ENCODE measurements at places on chromosomes 3 and 15. TPM values are rescaled to one million over a fixed set of nuclear protein-coding genes. Genes with fewer than 3 reads are reported as not detected.

Gene RTP1
- polyA plus RNA-seq, result not detected

Gene ZCWPW2
- polyA plus RNA-seq, result 0.74 TPM

Gene B3GNT5
- polyA plus RNA-seq, result 43.4 TPM

Gene DUOXA2
- not detected for polyA plus RNA-seq

Gene SPINK8
- polyA plus RNA-seq, result not detected

Gene SNTN
- polyA plus RNA-seq, result not detected

Gene XCR1
- 0.03 TPM for polyA plus RNA-seq

Gene PLA2G4D
- polyA plus RNA-seq, result not detected

Gene EFL1
- polyA plus RNA-seq, result 13.4 TPM

Gene ITIH4
- polyA plus RNA-seq, result 1.3 TPM

Gene SPATA12
- not detected for polyA plus RNA-seq

Gene NR2F2
- 20.1 TPM for polyA plus RNA-seq

- no peak overlapping the region for H3K27ac ChIP-seq
- H3K4me1 ChIP-seq, result no peaks in the 10 kb centered on the region
- no peaks in the 10 kb centered on the region for H3K36me3 ChIP-seq
These were observed 777 bp downstream of the GPR160 start for GRCh38 chr3:170038434-170039110.

DNA sequence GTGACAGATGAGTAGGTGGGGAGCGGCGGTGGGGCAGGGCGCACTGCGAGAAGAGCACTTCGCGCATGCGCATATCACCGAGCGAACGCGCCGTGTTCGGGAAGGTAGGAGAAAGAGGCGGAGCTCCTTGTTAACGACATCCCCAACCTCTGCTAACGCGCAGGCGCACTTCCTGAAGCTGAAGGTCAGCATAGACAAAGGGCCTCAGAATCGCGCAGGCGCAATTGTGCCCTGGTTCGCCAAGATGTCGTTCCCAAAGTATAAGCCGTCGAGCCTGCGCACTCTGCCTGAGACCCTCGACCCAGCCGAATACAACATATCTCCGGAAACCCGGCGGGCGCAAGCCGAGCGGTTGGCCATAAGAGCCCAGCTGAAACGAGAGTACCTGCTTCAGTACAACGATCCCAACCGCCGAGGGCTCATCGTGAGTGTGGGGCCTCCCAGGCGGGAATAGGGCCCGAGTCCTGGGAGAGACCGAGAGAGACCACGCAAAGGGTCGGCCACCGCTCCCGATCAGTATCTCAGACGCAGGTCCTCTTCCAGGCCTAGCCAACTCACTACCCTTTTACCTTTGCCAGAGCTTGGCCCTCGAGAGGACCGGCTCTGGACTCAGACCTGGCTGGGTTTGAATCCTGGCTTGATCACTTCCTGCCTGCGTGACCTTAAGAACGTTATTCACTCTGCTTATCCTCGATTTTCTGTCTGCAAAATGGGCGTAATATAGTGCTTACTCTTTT lies at the start of gene NDUFB4:
NDUFB4 (plus strand) TSS at position 221 of the 737 bp plus-strand sequence; CDS start at position 245, 24 bp downstream.
- peaks cover 12% of the 10 kb centered on the region for H3K36me3 ChIP-seq
- peaks cover 28% of the 10 kb centered on the region for H3K4me1 ChIP-seq
- no peaks in the 10 kb centered on the region for H3K27me3 ChIP-seq
- H3K4me3 ChIP-seq, result peak within 1 kb of the TSS; percentile 71
- DNase-seq, result peak; percentile 98

- H3K4me3 ChIP-seq, result no peak overlapping the region
- no peak for DNase-seq
- H3K36me3 ChIP-seq, result no peaks in the 10 kb centered on the region
- H3K4me1 ChIP-seq, result no peaks in the 10 kb centered on the region
These were observed 64.2 kb downstream of the MOBP start for GRCh38 chr3:39531665-39532064.

DNA sequence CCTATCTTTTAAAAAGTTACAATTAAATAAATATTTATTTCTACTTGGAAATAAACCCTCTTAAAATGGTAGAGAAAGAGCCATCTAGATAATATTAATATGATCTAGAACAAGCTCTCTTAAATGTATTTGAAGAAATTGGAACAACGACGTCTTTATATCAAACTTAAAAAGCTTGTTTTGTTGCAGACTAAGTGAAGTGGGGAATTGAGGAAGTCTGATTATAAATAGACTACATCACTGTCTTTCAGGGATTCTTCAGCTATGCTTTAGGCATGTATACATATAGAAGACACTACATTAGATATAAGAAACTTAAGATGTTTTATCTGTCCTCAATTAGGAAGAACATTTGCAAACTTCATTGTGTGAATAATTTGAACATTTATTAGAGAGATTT lies 1.8 kb downstream of the BCHE start:
- no peak for DNase-seq
- no peaks in the 10 kb centered on the region for H3K27me3 ChIP-seq
- no peaks in the 10 kb centered on the region for H3K36me3 ChIP-seq
- H3K27ac ChIP-seq, result no peak overlapping the region

DNA sequence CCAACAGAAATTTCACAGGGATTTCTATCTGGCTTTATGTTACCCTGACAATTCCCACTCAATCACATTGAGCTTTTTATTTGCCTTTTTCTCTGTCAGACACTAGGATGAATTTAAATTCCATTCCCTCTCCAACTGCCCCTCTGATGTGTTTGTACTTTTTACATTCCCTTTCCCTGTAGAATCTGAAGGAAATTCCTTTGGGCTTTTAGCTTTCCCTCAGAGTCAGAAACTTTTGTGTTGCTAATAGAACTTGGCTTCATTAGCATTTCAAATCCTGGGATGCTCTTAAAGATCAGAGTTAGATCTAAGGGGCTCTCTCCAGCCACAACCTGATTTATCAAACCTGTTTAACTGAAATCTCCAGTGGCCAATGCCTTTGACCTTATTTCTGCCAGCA lies 7.9 kb upstream of the RARB start:
- H3K27me3 ChIP-seq, result no peaks in the 10 kb centered on the region
- H3K4me1 ChIP-seq, result no peaks in the 10 kb centered on the region
- DNase-seq, result no peak
- H3K4me3 ChIP-seq, result no peak overlapping the region

GRCh38 chr3:172592898-172593669 lies 69.9 kb upstream of the TNFSF10 start:
- H3K27me3 ChIP-seq, result no peaks in the 10 kb centered on the region
- no peaks in the 10 kb centered on the region for H3K36me3 ChIP-seq
- peaks cover 7% of the 10 kb centered on the region for H3K4me1 ChIP-seq
- no peak overlapping the region for H3K4me3 ChIP-seq
- no peak overlapping the region for H3K27ac ChIP-seq

- peaks cover 2% of the 10 kb centered on the region for H3K27me3 ChIP-seq
- H3K36me3 ChIP-seq, result no peaks in the 10 kb centered on the region
These were observed 14.7 kb downstream of the RHOV start for GRCh38 chr15:40859206-40859851.

DNA sequence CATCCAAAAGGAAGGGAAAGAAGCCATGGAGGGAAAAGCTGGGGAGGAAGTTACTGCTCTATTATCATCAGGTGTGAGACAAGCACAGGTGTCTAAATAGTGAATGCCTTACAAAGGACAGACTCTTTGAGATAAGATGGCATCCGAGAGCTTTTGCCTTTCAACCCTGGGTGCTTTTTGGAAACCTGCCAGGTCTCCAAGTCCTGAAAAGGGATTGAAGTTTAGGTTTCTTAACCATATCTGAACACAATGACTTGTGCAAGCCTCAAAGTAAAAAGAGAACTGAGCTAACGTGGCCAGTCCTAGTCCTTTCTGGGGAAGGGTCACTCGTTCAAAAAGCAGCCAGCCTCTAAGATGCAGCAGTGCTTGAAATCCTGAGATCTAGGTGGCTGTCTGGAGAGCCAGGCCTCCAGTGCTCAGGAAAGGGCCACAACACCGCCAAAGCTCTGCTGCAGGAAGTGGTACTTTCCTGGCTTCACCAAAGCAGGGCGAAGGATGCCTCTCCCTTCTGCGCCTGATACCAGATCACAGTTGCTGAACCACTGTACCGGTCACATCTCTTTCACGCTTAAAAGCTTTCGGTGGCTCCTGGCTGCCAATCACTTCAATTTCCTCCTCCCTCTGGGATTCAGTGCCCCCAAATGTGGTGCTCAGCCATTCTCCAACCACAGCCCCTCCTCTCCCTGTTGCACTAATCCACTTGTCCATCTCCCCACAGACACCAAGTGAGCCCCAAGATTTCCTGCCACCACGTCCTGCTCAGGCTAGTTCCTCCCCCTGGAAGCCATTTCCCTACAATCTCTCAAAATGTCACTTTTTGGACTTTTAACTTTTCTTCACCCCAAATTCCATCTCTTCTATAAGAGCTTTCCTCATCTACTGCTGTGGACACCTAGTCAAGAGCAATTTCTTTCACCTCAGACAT lies 104.1 kb upstream of the LPP start:
- H3K36me3 ChIP-seq, result no peaks in the 10 kb centered on the region
- peaks cover 23% of the 10 kb centered on the region for H3K4me1 ChIP-seq
- no peak for DNase-seq

DNA sequence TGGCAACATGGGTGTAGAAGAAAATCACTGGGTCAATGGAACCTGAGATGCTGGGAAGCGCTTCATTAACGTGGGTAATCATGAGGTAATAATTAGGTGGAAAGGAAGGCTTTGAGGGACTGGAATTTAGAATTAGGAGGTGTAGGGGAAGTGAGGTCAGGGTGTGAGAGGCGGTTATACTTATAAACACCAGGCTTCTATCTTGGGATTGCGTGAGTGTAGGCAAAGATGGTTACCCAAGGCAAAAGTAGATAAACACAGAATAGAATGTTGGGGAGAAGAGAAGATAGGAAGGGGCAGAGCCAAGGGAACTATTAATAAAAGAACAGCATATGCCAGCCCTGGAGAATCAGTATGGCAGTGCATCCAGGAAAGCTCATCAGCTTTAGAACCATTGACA lies 3.3 kb upstream of the AQP9 start:
- no peak overlapping the region for H3K4me3 ChIP-seq
- H3K27ac ChIP-seq, result no peak overlapping the region
- H3K4me1 ChIP-seq, result no peaks in the 10 kb centered on the region
- no peak for DNase-seq

GRCh38 chr15:62087671-62088352 lies 21.0 kb downstream of the C2CD4A start:
- no peak overlapping the region for H3K4me3 ChIP-seq
- no peaks in the 10 kb centered on the region for H3K27me3 ChIP-seq
- H3K27ac ChIP-seq, result no peak overlapping the region
- peaks cover 5% of the 10 kb centered on the region for H3K4me1 ChIP-seq
- DNase-seq, result no peak

- peaks cover 69% of the 10 kb centered on the region for H3K36me3 ChIP-seq
- peak overlapping the region; percentile 76 for H3K27ac ChIP-seq
- peak; percentile 85 for DNase-seq
- H3K4me3 ChIP-seq, result no peak overlapping the region
- no peaks in the 10 kb centered on the region for H3K27me3 ChIP-seq
These were observed 49.6 kb downstream of the MAP6D1 start for GRCh38 chr3:183775781-183776180.

- no peak overlapping the region for H3K4me3 ChIP-seq
- no peaks in the 10 kb centered on the region for H3K27me3 ChIP-seq
- DNase-seq, result peak; percentile 61
- no peaks in the 10 kb centered on the region for H3K36me3 ChIP-seq
- H3K27ac ChIP-seq, result no peak overlapping the region
- no peaks in the 10 kb centered on the region for H3K4me1 ChIP-seq
These were observed 186.7 kb downstream of the NSUN3 start for GRCh38 chr3:94249491-94250079.

- no peaks in the 10 kb centered on the region for H3K36me3 ChIP-seq
- no peak for DNase-seq
- H3K27me3 ChIP-seq, result peaks cover 26% of the 10 kb centered on the region
These were observed 27.4 kb upstream of the FRMD5 start for GRCh38 chr15:44222478-44222877.

GRCh38 chr3:31853580-31853979 lies 127.5 kb downstream of the OSBPL10 start:
- H3K27me3 ChIP-seq, result no peaks in the 10 kb centered on the region
- H3K27ac ChIP-seq, result no peak overlapping the region
- no peaks in the 10 kb centered on the region for H3K4me1 ChIP-seq

GRCh38 chr3:70471464-70472342 lies 159.3 kb upstream of the MDFIC2 start:
- no peaks in the 10 kb centered on the region for H3K36me3 ChIP-seq
- no peaks in the 10 kb centered on the region for H3K27me3 ChIP-seq
- H3K4me3 ChIP-seq, result no peak overlapping the region
- peaks cover 7% of the 10 kb centered on the region for H3K4me1 ChIP-seq
- no peak overlapping the region for H3K27ac ChIP-seq

DNA sequence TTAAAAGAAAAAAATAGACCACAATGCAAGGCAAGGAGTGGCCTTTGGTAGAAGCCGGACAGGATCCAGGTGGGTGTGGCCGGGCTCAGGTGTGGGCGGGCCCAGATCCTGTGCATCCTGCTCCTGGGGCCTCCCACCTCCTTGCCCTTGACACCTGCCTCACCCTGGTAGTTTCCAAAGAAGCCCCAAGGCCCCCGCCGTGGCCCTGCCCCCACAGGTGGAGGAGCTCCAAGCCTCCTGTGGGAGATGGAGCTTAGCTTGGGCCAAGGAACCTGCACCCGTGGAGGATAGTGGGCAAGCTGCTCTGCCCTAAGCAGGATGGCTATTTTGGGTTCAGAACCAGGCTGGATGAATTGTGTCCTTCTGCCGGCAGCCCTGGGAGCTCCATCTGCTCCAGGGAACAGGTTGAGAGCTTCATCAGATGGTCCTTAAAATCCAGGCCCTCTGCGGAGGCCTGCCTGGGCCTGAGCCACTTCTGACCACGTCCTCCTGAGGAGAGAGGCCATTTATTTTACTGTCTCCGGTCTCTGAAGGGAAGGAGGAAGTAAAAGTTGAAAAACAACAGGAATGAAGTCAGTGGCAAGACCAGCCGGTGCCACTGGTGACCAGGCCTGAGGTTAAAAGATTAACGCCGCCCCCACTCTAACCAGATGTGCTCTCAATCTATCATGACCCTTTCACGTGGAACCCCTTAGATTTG lies 53.9 kb upstream of the KLF13 start:
- H3K4me1 ChIP-seq, result no peaks in the 10 kb centered on the region
- no peaks in the 10 kb centered on the region for H3K27me3 ChIP-seq
- H3K36me3 ChIP-seq, result no peaks in the 10 kb centered on the region
- H3K4me3 ChIP-seq, result no peak overlapping the region
- no peak overlapping the region for H3K27ac ChIP-seq

DNA sequence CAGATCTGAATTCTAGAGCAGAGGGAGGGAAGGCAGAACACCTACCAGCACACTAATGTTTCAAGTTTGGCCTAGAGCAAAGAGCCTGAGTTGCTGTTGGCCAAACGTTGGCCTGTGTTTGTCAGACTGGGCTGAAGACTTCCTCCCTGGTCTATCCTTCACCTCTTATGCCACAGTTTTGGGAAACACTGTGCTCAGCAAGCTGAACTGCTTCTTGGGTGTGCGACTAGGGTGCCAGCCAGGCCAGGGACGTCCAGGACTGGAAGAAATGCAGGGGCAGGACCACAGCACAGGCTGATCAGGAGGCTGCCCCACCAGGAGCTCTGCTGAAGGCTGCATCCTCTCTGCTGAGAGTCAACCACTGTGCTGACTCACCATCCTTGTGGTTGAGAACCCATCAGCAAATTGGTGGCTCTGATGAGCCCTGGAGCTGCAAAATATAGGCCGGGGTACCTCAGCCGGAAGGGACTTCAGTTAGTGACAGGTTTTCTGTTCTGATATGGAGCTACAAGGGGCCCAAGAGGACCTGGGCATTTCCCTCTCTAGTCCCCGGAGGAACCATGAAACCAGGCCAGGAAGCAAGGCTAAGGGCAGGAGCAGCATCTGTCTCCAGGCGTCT lies 131.6 kb upstream of the RASGRP1 start:
- H3K4me1 ChIP-seq, result no peaks in the 10 kb centered on the region
- no peaks in the 10 kb centered on the region for H3K27me3 ChIP-seq
- DNase-seq, result no peak
- no peak overlapping the region for H3K27ac ChIP-seq
- no peaks in the 10 kb centered on the region for H3K36me3 ChIP-seq
- no peak overlapping the region for H3K4me3 ChIP-seq

GRCh38 chr3:66367979-66368378 lies 132.8 kb downstream of the LRIG1 start:
- peaks cover 31% of the 10 kb centered on the region for H3K4me1 ChIP-seq
- H3K36me3 ChIP-seq, result peaks cover 6% of the 10 kb centered on the region
- DNase-seq, result no peak
- peak overlapping the region; percentile 47 for H3K27ac ChIP-seq

Measured in psoas muscle (tissue), 8 donors.